ENCODE measurements at places on chromosomes 16 and 17.

DNA sequence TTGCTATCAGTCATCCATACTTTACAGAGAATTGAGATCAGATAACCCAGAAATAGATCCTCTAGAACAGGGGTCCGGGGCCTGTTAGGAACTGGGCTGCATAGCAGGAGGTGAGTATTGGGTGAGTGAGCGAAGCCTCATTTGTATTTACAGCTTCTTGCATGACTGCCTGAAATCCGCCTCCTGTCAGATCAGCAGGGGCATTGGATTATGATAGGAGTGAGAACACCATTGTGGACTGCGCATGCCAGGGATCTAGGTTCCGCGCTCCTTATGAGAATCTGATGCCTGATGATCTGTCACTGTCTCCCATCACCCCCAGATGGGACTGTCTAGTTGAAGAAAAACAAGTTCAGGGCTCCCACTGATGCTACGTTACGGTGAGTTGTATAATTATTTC lies 13.0 kb upstream of the SCIMP start:
- DNase-seq = no peak

DNA sequence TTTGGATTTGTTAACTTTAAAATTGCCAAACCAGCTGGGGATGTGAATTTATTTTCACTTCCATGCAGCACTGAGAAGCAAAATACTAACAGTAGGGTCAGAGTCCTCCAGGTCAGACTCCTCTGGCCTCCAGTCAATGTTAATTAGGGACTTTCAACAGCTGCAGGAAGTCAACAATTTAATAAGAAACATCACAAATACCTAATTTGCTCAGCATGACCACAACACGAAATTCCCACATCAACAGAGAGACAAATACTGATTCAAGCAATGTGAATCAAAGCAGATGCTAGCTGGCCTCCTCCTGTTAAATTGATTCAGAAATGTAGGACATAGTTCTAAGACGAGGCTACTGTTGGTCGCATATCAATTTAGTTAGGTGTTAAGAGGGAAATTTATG lies 111.7 kb downstream of the ABCA8 start:
- no peak for DNase-seq

DNA sequence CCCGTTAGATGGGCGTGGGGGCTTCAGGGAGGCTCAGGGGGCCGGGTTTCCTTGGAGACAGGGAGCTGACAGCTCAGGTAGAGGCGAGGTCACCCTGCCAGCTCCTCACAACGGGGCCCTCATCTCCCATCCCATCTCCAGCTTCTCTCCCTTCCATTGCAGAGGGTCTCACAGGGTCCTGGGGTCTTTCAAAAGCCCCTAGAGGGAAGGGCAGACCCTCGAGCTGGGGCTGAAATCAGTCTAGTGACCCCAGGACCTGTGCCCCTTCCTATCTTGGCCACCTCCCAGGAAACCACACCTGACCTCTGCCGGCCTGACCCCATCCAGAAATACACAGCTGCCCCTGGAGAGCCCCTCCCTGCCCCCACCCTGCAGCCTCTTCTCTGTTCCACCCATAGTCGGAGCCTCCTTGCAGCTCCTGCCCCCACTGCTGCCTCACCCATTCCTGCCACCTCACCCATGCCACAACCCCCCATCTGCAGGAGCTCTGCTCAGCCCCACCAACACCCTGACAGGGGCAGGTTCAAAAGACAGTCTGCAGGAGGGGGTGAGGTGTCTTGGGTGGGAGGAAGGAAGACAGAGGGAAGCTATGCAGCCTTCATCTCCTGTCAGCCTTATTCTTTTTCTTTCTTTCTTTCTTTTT lies 23.4 kb downstream of the PIK3R5 start:
- peak; percentile 55 for DNase-seq

GRCh38 chr17:65538675-65539529 lies 22.5 kb downstream of the AXIN2 start:
- no peak for DNase-seq

DNA sequence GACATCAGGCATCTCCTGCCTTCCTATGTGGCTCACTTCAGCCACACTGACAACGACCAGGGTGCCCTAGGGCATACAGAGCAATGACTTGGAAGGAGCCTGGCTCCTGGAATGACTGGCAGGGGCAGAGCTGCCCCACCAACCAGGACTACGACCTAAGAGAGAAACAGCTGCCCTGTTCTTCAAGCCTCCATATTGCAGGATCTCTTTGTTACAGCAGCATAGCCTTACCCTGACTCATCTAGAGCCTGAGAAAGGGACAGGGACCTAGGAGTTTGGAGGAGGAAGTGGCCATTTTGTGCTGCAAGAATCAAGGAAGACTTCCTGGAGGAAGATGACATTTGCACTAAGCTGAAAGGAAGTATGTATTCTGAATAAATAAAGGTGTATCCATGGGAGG lies 49.6 kb downstream of the GSG1L start:
- DNase-seq = no peak

DNA sequence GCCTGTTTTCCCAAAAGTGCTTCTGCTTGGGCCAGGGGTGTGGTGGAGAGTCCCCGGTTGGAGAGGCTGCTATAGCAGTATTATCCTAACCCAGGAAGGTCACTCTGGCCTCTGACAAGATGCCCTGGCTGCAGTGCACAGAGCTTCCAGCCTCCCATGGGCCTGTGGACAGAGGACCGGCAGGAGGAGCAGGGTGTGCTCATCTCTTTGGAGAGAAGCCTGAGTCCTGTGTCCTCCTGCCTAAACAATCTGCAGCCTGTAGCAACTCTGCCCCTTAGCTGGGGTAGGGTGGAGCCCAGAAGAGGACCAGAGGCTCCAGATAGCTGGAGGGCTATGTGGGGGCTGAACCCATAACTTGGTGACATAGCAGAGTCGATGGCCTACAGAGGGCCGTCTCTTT lies 78.0 kb downstream of the MPRIP start:
- no peak for DNase-seq

- DNase-seq = no peak
These were observed 228.1 kb upstream of the TNRC6C start for GRCh38 chr17:77730376-77730775.

- DNase-seq = peak; percentile 33
These were observed 65.0 kb downstream of the TBC1D16 start for GRCh38 chr17:79970576-79971068.

GRCh38 chr16:86661706-86662105 lies 83.4 kb downstream of the FOXL1 start:
- no peak for DNase-seq

DNA sequence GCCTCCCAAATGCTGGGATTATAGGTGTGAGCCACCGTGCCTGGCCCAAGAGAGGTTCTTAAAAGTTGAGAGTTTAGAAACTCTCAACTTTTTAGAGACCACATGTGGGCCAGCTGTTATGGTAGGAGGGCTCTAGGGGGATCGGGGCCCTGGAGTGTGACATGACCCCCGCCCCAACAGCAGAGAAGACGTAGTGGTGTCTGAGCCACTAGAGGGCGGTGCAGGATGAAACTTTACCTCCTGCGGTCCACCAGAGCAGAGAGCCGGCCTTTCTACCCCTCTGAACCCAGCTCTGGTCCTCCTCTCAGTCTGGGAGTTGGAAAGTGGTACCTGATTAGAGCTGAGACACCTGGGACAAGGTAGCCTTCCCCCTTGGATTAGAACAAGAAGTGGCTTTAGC lies 7.4 kb downstream of the CDK5RAP3 start:
- DNase-seq = peak; percentile 36

DNA sequence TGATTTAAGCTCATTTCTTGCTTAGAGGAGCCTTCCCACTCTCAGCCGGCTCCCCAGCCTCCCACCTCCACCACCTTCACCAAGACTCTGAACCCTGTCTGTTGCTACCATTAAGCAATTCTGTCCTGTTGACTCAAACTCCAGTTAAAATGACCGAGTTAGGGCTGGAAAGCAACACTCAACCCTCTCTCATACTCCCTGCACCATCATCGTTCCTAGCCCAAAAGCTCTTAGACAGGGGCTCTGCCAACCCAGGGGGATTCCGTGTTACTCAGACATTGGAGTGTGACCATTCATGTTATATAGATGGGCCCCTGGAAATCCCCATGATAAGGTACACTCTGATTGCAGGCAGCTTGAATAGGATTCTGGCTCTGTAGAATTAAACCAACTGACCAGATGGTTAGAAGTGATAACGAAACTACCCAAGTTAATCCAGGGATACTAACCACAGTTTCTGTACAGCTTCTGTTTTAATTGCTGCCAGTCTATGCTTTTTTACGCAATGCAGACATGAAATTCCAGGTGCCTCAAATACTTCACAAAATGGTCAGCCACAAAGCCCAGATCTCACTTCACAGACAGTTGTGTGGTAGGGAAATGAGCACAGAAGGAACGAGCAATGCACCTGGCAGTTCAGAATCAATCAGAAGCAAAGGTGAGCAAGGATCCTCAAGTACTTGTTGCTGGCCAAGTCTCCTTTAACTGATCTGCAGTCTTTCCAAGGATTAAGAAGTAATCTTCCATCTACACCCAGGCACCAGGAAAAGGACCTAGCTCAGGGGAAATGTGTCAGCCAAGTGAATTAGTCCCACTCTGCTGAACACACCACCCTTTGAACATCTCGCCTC lies 2.1 kb downstream of the SSTR2 start:
- DNase-seq = no peak

DNA sequence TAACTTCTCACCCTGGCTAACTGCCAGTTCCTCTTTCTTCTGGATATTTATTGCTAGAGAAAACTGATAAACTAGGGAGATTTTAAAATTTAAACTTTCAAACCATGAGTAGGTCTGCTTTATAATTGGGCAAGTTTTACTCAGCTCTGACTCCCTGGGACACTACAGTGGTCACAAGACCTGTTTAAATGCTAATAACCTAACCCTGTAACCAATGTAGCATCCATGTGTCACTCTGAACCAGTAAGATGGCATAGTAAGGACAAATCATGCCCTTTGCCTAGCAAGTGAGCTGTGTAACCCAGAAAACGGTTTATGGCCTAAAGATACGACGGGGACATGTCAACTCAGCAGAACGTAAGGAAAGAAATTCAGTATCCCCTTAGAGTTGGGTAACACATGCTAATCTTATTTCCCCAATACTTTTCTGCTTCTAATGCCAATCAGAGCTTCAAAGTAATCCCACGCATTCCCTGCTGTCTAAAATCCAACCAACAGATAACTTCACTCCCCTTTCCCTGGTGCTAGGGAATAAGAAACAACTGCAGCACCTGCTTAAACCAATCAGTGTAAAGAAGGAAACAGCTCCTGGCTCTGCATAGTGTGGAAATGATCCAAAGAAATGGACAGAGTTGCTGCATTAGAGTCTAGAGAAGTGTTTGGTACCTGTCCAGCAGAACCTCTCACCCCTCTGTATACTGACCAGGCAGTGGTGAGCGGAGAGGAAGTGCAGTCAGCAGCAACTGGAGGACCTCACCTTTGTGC lies 85.7 kb downstream of the NCOR1 start:
- DNase-seq = no peak

DNA sequence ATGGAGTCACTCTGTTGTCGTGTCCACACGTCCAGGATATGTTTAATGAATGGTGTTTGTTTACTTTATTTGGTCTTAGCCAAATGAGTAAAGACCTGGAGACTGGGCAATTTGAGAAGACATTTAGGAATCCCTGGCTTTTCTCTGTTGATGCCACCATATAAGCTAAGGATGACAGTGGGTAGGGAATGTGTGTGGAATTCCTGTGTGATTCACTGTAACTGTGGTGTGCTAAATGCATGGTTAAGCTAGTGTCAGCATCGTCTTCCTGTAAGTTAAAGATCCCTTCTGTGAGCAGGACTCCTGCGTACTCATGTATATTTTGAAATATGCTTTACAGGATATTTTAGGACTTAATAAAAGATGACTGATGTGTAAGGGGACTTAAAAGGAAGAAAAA lies 26.4 kb downstream of the GOSR1 start:
- no peak for DNase-seq

DNA sequence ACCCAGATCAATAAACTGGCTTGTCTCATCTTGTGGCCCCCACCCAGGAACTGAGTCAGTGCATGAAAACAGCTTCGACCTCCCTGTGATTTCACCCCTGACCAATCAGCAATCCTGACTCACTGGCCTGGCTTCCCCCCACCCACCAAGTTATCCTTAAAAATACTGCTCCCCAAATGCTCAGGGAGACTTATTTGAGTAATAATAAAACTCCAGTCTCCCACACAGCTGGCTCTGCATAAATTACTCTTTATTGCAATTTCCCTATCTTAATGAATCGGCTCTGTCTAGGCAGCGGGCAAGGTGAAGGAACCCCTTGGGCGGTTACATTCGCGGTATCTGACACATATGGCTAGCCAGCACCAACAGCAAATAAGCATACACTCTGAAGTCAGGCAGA lies 9.8 kb upstream of the RABEP1 start:
- no peak for DNase-seq

- no peak for DNase-seq
These were observed 25.5 kb downstream of the POLR3E start for GRCh38 chr16:22322741-22323140.

DNA sequence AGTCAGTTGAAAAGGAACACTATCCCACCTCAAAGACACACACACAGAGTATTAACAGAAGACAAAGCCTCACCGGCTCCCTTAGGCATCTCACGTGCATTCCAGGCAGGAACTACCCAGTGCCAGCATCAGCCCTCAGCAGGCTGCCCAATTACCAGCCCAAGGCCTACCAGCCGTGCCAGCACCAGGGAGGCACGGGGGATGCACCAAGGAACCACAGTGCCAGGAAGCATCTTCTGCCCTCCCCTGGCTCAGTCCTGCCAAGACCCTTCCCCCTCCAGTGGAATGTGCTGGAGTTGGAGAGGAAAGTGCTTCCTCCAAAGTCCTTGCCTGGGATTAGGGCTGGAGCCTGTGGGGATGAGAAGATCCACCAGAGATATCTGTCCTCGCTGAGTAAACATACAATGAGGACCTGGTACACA lies 11.0 kb upstream of the KRT19 start:
- DNase-seq = no peak

DNA sequence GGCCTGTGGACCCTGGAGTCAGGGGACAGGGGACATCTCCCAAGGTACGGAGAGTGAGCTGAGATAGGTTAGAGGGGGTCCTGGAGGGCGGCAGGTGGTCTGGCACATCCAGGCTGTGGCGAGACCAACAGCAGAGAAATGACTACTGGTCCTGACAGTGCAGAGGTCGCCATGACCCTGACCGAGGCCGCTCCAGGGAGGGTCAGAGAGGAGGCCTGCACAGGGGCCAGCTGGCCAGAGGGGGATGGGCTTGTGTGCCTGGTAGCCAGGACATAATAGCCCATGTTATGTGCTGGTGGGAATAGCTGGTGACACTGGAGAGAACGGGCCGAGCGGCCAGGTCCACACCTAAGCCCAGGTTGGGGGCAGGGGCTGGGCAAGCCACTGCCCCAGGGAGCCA lies 40.6 kb upstream of the ZC3H18 start:
- DNase-seq = no peak

GRCh38 chr17:47847341-47848197 lies 3.4 kb downstream of the SP6 start:
- no peak for DNase-seq

- DNase-seq = no peak
These were observed 92.2 kb upstream of the AMZ2 start for GRCh38 chr17:68155692-68156091.

DNA sequence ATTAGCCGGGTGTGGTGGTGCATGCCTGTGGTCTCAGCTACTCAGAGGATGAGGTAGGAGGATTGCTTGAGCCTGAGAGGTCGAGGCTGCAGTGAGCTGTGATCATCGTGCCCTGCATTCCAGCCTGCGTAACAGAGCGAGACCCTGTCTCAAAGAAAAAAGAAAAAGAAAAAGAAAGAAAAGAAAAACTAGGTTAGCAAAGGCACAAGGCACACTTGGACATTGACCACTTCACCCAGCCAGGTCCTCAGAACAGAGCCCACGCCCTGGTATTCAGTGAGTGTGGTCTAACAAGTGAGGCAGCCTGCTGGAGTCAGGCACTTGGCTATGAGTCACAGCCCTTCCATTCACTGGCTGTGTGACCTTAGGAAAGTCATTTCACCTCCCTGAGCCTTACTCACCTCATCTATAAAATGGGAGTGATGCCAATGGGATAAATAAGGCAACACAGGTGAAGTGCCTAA lies 10.4 kb downstream of the MILR1 start:
- DNase-seq = no peak
